ENCODE measurements at places on chromosomes 16 and 17.

- DNase-seq: no peak
Observed at GRCh38 chr17:76914937-76915336, 46.7 kb downstream of the MGAT5B start.

DNA sequence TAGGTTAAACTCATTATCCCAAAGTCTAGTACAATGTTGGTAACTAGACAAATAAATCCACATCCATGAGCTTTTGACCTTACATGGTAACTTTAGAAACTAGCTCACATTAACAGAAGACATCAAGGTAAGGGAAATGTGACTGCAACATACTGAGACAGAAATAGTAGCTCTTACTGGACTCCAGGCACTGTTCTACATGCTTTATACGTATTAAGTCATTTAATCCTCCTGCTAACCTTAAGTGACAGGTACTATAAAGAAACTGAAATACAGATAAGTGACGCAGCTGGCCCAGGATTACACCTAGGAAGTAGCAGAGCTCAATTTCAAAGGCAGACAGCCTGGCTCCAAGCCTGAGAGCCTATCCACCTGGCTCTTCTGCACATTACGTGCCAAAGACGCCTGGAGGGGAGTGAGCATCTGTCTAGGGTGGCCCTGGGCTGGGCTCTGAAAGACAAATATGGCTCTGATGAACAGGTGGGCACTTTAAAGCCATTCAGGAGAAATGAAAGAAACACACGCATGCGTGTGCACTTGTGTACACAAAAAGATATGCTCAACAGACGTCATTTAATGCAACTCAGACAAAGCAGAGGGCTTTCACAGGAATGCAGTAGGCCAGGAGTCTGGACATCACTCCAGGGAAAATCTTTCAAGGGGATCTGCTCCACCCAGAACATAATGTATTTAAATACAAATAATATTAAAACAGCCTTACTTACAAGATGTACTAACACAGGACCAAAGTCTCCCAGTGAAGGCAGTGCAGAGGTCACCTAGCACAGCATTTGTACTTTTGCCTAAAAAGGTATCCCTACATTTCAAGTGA is 4.4 kb downstream of the ZC3H7A start:
- peak; percentile 99 for DNase-seq

GRCh38 chr17:58337210-58337599 is 8.6 kb upstream of the TSPOAP1 start:
- DNase-seq: no peak

- no peak for DNase-seq
Observed at GRCh38 chr17:79202480-79202879, 127.9 kb downstream of the ENGASE start.

DNA sequence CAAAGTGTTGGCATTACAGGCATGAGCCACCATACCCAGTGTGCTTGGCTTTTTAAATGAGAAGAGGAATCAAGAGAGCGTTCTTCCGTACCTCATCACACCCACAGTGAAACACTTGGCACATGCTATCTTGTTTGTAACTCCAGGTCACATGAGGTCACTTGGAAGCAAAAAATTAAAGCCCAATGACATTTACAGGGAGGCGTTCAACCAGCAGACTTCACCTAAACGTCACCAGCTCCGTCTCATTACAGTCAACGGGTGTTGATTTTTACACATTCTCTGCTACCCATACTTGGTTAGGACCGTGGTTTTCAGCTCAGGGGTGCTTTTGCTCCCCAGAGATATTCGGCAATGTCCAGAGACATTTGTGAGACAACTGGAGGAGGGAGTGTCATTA is 127.0 kb downstream of the XYLT1 start:
- DNase-seq: no peak

DNA sequence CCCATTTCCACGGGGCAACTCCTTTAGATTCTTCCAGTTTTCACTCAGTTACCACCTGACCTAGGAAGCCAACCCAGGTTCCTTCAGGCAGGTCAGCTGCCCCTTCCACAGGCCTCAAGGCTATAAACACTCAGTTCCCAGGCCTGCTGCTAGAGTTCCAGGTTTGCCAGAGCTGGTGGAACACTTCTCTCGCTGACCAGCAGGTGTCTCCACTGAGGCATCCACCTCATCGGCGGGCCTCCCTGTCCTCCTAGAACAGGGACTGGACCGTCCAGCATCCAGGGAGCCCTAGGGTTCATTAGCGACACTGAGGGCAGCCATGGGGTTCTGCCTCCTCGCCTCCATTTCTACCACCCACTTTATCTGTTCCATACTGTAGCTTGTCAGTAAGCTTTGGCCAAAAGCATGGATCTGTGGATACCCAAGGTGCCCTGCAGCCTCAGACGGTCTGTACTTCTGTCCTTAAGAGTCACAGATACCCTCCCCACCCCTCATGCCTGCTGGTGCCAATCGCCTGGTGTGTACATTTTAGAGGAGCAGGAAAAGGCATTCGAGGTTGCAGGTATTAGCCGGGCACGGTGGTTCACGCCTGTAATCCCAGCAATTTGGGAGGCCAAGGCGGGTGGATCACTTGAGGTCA is 29.0 kb downstream of the PIMREG start:
- peak; percentile 51 for DNase-seq

- no peak for DNase-seq
Observed at GRCh38 chr16:55257966-55258613, 65.9 kb upstream of the IRX6 start.

DNA sequence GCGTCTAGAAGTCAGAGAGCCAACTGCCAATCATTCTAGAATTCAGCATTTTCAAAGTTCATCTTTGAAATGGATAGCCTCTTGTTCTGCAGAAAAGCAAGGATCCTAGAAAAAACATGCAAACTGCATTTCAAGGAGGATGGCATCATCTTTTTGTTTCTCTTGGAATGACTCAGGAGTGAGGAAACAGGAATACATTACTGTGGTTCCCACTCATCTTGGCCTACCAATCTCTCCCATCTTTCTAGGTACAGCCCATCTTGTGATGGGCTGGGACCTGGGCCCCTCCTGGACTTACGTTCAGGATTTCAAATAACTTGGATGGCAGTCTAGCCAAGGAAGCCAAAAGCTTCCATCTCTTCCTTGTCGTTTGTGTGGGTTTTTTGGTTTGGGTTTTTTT is 363.4 kb downstream of the CDH13 start:
- DNase-seq: no peak

DNA sequence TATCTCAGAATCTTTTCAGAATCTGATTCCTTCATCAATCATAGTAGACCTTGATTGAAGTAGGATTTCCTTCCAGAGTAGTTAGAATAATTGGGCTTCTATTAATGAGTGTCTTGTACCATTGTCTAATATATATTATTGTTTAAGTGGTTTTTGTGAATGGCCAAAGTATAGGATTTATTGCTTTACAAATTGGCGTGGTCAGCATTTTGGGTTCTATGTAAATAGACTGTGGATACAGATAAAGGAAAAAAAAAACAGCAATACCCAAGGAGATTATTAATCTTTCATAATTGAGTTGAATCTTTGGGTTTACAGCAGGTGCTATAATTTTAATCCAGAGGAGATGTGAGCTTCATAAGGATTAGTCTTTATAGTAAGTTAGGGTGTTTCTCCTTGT is 64.3 kb downstream of the AP2B1 start:
- no peak for DNase-seq

GRCh38 chr16:31393056-31393455 is at the start of gene ITGAD:
TSS of gene ITGAD (plus strand) at chr16:31393335. CDS start at chr16:31393361, 26 bp downstream.
- no peak for DNase-seq

GRCh38 chr17:13157656-13158055 is 139.8 kb upstream of the ELAC2 start:
- DNase-seq: no peak

GRCh38 chr16:67675579-67675935 is 8.9 kb downstream of the C16orf86 start:
- no peak for DNase-seq

DNA sequence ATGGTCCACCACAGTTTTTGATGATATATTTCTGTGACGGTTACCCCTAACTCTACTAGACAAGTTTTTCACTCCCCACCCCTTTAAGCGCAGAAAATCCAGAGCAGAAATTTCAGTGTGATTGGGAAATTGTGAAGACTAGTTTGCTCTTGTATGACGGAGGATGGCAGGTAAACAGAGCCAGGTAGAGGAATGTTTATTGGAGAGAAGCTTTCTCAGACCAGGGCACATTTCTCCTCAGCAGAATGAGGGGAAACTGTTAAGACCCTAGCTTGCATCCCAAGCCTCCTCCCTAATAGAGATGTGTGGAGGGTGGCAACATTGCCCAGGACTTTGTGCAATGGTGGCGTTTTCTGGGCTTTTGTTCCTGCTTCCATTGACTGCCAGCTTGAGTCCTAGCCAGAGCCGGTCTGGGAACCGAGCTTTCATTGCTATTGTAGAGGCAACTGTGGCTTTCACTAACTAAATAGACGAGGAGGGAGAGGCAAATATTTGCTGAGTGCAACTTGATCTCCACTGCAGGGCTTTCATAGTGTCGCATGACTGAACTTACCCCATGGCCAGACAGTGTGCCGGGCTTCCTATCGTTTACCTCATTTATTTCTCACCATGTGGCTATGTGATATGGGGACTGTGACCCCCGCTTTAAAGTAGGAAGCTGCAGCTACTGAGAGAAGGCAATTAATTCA is 159.6 kb upstream of the MPHOSPH6 start:
- peak; percentile 81 for DNase-seq

DNA sequence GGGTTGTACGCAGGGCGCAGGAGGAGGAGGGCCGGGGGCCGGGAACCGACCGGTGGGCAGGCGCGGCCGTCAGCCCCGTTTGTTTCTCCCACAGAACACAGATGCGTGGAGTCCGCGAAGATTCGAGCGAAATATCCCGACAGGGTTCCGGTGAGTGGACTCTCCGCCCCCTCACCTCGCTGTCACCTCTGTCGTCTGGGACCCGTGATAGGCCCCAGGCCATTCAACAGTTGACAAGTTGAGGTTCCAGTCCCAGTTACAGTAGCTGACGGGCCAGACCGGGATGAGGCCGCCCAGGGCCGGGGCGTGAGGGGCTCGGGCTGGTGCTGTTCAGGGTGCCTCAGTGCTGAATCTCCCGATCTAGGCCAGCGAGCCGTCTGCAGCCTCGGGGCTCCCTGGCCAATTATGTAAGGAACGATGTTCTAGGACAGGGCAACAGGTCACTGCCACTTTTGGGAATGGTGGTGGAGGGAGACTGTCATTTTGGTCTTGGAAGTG is 628 bp downstream of the GABARAPL2 start:
- no peak for DNase-seq

GRCh38 chr16:81697616-81698309 is 81.3 kb upstream of the PLCG2 start:
- DNase-seq: no peak

DNA sequence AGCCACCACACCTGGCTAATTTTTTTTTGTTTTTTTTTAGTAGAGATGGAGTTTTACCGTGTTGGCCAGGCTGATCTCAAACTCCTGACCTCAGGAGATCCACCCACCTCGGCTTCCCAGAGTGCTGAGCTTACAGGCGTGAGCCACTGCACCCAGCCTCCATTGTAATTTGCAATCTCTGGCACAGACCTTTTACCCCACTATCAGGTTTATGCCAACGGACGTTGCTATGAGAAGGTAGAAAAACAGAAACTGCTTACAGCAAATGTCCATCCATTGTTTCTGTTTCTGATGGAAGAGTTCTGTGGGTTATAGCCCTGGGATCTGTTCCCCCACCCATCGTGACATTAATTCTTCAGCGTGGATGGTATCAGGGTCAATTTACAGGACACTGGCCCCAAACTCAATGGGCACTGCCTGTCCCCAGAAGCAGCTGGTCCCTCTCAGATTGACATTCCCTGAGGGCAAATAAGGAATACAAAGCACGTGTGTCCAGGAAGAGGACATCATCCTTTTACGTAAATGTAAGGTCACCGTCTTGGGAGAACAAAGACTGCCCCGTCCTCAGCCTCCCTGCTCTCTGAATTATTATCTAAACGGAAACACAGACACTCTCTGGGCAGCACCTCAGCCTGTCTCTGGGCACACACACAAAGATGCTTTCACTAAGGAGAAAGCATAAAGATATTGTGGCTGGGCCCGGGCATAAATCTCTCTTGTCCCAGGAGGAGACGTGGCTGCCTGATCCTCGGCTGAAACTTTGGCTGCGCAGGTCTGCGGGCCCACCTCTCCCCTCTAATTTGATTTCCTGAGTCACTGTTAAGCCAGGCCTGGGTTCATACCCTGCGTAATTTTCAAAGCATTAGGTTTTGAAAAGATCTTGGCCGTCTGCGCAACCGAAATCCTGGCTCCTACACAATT is 5.2 kb downstream of the KCNG4 start:
- no peak for DNase-seq

GRCh38 chr16:4184038-4184702 is 57.7 kb downstream of the SRL start:
- DNase-seq: no peak

DNA sequence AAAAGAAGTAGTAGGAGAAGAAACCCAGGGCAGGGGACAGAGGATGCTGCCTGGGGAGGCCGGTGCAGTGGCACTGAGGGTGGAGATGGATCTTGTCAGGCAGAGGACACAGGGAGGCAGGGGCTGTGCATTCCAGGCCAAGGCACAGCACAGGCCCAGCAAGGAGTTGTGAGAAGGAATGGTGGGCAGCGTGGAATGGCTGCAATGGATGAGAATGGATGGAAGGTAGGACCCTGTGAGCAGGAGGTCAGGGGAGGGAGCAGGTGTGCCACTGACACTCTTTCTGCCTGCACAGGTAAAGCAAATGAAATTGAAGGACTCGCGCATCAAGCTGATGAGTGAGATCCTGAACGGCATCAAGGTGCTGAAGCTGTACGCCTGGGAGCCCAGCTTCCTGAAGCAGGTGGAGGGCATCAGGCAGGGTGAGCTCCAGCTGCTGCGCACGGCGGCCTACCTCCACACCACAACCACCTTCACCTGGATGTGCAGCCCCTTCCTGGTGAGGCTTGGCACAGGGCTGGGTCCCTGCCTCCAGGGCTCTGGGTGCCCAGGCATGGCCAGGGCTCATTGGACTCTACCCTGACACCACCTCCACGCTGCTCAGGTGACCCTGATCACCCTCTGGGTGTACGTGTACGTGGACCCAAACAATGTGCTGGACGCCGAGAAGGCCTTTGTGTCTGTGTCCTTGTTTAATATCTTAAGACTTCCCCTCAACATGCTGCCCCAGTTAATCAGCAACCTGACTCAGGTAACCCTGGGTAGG is 32.8 kb downstream of the ABCC3 start:
- DNase-seq: no peak

DNA sequence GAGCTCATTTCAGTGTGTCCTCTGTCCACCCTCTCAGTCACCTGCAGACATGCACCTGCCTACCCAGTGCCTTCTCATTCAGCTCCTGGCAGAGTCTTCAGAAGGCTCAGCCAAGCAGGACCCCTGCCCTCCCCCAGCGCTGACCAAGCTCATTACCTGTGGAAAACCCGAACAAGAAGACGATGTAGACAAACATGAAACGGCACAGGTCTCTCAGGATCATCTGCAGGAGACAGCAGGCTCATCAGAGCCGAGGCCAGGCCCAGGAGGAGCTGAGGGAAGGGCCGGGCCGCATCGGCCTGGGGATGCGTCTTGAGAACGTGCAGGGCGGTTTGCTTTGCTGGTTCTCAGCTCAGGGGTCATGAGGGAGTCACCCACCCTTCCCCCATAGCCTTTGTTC is 19.4 kb upstream of the TRPV3 start:
- no peak for DNase-seq

- no peak for DNase-seq
Observed at GRCh38 chr16:28526201-28527099, 12.3 kb downstream of the NUPR1 start.
